Activated CD8-positive, alpha-beta memory T cell treated with anti-CD3 and anti-CD28 coated beads for 36 hours (primary cell): ENCODE measurements at places on chromosomes 1 and 21. TPM values are rescaled to one million over a fixed set of nuclear protein-coding genes. Genes with fewer than 3 reads are reported as not detected.

Gene ASPM
- 25.8 TPM for total RNA-seq

Gene PTGFR
- not detected for total RNA-seq

Gene TRIM67
- total RNA-seq: not detected

Gene TSACC
- total RNA-seq: 0.36 TPM

Gene CCT8
- total RNA-seq: 422 TPM

Gene TFF3
- not detected for total RNA-seq

Gene SPRR1B
- total RNA-seq: not detected

Gene EPHA10
- 0.19 TPM for total RNA-seq

Gene OR14C36
- total RNA-seq: not detected

Gene LGALS8
- 57.2 TPM for total RNA-seq

Gene TPTE
- total RNA-seq: not detected

Gene DEPDC1
- 13.5 TPM for total RNA-seq

Gene PFKL
- 164 TPM for total RNA-seq

Gene ERICH3
- not detected for total RNA-seq

Gene ST6GALNAC5
- total RNA-seq: not detected

Gene CFHR4
- not detected for total RNA-seq

Gene LPAR3
- 0.84 TPM for total RNA-seq

Gene FCRL1
- total RNA-seq: not detected

Gene GFI1
- 71.0 TPM for total RNA-seq

Gene COL11A1
- total RNA-seq: not detected

Gene NHLH1
- 0.46 TPM for total RNA-seq

Gene BARHL2
- total RNA-seq: not detected

Gene S100A7A
- total RNA-seq: not detected

Gene AKR1A1
- total RNA-seq: 203 TPM
